ENCODE measurements at places on chromosomes 7 and 10. TPM values are rescaled to one million over a fixed set of nuclear protein-coding genes. Genes with fewer than 3 reads are reported as not detected.

DNA sequence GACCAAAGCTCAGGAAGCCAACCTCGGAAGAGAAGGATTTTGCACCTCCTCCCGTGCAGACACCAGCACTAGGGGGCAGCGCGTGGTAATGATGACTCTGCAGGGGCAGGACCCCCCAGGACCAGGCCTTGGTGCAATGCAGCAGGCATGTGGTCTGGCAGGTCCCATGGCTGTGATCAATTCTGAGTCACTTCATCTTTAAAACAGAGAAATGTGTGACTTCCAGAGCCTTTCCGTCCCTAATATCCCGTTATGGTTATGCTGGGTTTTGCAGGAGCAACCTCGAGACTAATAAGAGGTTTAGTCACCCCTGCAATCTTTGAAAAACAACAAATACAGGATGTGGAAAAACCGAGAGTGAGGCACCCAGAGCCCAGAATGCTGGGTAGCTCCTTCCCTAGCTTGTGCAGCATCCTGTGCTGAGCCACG is 30.2 kb upstream of the GJD4 start:
- no peak overlapping the region for H3K4me3 ChIP-seq
- no peaks in the 10 kb centered on the region for H3K27me3 ChIP-seq
- DNase-seq: no peak
- H3K27ac ChIP-seq: no peak overlapping the region
- peaks cover 1% of the 10 kb centered on the region for H3K36me3 ChIP-seq

DNA sequence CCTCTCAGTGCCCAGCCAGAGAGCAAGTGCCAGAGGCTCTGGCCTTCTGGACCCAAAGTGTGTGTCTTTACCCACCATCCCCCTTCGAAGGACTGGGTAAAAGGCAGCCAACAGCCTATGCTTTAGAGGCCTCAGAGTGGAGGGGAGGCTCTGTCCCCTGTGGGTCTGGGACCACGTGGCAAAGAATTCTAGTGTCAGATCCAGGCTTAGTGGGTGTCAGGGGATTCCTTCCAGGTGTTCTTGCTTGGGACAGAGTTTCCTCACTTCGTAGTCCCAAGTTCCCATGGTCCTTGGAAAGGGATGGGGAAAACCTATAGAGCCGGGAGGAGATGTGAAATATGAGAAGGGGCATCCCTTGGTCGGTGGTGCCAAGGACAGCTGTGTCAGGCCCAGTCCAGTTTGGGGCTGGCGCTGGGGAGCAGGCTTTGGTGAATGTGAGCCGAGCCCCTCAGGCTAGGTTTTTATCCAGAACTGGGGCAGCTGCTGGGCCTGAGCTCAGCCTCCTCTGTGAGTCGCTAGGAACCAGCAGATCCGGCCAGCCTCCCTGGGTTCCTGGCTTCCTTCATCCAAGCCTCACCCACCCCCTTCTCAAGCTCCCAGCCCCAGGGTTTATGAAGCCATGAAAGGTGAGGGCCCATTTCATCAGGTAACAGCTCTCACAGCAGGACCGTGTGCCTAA is 71.2 kb downstream of the C10orf105 start:
- no peaks in the 10 kb centered on the region for H3K4me1 ChIP-seq
- H3K36me3 ChIP-seq: no peaks in the 10 kb centered on the region
- H3K27ac ChIP-seq: no peak overlapping the region
- no peak for DNase-seq
- no peaks in the 10 kb centered on the region for H3K27me3 ChIP-seq
- H3K4me3 ChIP-seq: no peak overlapping the region

- H3K4me3 ChIP-seq: no peak overlapping the region
- no peaks in the 10 kb centered on the region for H3K36me3 ChIP-seq
- no peaks in the 10 kb centered on the region for H3K4me1 ChIP-seq
- DNase-seq: no peak
- no peaks in the 10 kb centered on the region for H3K27me3 ChIP-seq
Measured at GRCh38 chr10:133242611-133243356, 5.1 kb downstream of the VENTX start.

DNA sequence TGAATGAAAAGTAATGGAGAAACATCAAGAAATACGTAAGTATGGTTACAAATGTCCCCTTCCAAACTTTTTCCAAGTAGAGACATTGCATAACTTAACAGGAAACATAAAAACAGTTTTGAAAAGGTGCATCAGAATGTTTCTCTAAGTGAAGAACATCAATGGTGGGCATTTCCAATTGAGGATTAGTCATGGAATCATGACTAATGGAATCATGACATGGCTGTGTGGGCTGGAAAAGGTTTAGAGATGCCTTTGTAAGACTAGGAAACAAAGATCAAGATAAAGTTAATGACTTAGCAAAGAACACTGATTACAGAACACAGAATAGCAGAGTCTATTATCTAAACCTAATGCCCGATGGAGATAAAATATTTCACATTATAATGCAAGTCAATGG is 272.0 kb downstream of the HPSE2 start:
- no peaks in the 10 kb centered on the region for H3K27me3 ChIP-seq
- no peaks in the 10 kb centered on the region for H3K36me3 ChIP-seq
- no peaks in the 10 kb centered on the region for H3K4me1 ChIP-seq
- H3K27ac ChIP-seq: no peak overlapping the region
- H3K4me3 ChIP-seq: no peak overlapping the region

AMPH gene
- total RNA-seq: 6.3 TPM

GRCh38 chr10:6390213-6390845 is 187.6 kb downstream of the PFKFB3 start:
- no peak for DNase-seq
- no peak overlapping the region for H3K27ac ChIP-seq
- H3K27me3 ChIP-seq: no peaks in the 10 kb centered on the region
- no peaks in the 10 kb centered on the region for H3K36me3 ChIP-seq

DNA sequence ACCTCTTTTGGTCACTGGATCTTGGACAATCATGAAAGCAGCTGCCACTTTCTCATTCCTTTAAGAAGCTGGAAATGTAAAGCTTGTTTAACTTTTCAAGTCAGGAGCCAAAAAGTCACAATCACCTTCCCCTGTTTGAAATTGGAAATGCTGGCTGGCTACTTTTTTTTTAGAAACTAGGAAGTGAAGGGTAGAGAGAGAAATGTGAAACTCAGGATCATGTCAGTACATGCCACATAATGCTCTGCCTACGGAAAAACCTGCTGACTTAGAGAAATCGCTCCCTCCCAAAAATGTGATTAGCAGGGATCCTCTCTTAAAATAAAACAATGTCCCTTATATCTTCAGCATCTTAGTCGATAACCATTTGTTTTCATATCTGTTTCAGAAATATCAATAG is 188.4 kb upstream of the C7orf33 start:
- no peaks in the 10 kb centered on the region for H3K4me1 ChIP-seq
- no peak for DNase-seq
- H3K27ac ChIP-seq: no peak overlapping the region
- H3K4me3 ChIP-seq: no peak overlapping the region

All from aorta (tissue), 5 donors.